DMS79 treated with DMSO at 0.1 percent for 48 hours (cell line): ENCODE measurements at places on chromosomes 11 and 22.

- DNase-seq, result no peak
These were observed 1.4 kb upstream of the ABCC8 start for GRCh38 chr11:17478070-17478469.

DNA sequence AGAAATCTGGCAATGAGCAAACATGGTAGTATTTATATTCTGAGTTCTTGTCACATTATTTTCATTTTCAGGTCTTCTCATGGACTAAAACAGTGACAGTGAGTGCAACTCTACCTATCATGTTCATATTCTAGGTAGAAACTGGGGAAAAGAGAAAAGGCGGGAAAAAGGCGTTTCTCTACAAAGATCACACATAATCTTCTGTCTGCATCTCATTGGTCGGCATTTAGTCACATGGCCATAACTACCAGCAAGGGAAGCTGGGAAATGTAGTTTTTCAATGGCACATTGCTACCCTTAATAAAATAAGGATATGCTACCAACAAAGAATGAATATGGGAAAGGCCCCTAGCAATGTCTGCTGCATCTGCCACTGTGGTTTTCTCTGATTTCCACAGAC lies 57.6 kb upstream of the B3GAT1 start:
- no peak for DNase-seq

- no peak for DNase-seq
These were observed 1680.6 kb upstream of the RAG2 start for GRCh38 chr11:38278457-38279141.

DNA sequence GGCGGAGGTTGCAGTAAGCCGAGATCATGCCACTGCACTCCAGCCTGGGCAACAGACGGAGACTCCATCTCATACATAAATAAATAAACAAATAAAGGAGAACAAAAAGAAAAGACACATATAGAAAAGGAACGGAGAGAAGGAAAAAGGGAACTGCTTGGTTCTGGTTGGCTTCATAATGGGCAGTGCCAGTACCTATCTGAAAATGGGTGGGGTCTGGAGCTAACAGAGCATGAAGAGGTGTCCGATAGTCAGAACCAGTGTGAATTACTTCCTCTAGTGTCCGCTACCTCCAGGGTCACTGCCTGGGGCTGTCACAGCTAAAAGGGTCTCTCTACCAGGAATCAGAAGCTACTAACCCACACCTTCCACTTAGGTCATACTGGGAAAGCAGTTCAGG lies 27.2 kb upstream of the TTC28 start:
- no peak for DNase-seq
